GM12878 (cell line): ENCODE measurements at places on chromosomes 12 and 14. TPM values are rescaled to one million over a fixed set of nuclear protein-coding genes. Genes with fewer than 3 reads are reported as not detected.

DNA sequence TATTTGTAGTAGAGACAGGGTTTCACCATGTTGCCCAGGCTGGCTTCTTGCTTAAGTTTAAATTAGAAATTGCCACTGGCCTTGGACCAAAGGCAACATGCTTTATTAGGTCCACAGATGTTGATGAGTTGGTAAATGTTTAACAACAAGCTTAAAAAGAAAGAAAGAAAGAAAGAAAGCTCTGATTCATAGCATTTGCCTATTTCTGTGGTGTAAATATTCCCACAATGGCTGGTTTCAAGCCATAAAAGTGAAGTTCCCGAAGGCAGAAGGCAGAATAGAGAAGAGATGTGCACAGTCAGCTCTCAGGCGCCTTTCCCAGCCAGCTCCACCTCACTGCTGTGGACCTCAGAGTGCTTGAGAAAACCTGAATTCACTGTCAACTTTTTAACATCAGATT is 26.4 kb downstream of the KCNK13 start:
- no peak for DNase-seq

DNA sequence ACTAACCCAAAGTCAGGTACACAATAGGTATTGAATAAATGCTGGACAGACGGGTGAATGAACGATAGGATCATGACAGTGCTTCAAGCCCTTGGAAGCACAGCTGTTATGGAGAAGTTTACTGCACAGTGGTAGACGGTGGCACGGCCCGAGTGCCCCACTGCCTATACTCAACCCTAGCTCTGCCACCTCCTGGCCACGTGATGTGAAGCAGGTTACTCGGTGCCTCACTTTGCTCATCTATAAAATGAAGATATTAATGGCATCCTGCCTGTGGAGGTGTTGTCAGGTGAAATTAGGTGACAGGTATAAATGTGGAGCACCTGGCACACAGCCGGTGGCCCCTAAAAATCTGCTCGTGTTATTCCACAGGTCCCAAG is 5.8 kb downstream of the ASB2 start:
- DNase-seq = no peak

GRCh38 chr14:104428333-104428851 is 151.2 kb upstream of the C14orf180 start:
- no peak for DNase-seq

DNA sequence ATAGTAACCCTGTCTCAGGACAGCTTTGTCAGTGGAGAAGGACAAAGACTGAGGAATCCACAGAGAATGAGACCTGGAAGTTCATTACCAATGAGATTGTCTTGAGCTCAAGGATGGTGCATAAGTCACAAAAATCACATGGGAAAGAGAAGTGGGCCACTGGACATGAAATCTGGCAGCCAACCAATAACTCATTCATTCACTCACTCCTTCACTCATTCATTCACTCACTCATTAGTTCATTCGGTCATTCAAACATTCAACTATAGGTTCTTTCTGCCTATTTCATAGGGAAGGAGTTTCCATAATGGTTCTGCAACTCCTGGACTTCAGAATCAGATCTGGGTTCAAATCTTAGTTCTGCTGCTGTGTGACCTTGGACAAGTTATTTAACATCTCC is 18.2 kb upstream of the WSCD2 start:
- DNase-seq = no peak

DNA sequence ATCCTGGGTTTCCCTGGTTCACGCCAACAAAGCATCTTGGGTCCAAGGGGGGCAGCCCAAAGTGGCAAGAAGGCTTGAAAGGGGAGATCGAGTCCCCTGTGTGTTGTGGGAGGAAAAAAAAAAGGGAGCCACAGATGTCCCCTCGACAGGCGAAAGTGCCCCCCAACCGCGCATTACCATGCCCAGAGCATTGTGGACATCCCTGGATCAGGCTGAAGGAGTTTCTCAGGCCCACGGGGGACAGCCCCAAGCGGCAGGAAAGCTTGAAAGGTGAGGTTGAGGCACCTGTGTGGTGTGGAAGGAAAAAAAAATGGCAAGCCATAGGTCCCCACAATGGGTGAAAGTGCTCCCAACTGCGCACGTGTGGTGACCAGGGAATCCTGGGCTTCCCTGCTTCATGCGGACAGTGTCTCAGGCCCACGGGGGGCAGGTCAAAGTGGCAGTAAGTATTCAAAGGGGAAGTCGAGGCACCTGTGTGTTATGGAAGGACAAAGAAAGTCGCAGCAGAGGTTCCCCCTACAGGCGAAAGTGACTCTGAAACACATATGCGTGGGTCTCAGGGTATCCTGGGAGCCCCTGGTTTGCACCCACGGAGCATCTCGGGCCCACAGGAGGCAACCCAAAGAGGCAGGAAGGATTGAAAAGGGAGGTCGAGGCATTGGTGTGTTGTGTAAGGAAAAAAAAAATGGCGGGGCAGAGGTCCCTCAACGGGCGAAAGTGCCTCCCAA is 580.1 kb downstream of the ALG10 start:
- no peak for DNase-seq

- no peak for DNase-seq
Observed at GRCh38 chr12:50786498-50787231, 22.8 kb downstream of the ATF1 start.

The NPFF gene
- polyA plus RNA-seq = not detected in 2 replicates

The LBHD2 gene
- polyA plus RNA-seq = not detected in 2 replicates

The CACNA1C gene
- 0.15 and 0.16 TPM in 2 replicates for polyA plus RNA-seq

GRCh38 chr12:75807494-75807893 is 224.1 kb downstream of the PHLDA1 start:
- DNase-seq = no peak

The IRAK3 gene
- 4.1 and 4.2 TPM in 2 replicates for polyA plus RNA-seq

- DNase-seq = no peak
Observed at GRCh38 chr12:64522316-64522715, 70.4 kb downstream of the TBK1 start.

The NANOG gene
- polyA plus RNA-seq = not detected in 2 replicates

The ACVR1B gene
- polyA plus RNA-seq = not detected in 2 replicates

GRCh38 chr12:124902916-124903315 is 11.5 kb downstream of the UBC start:
- DNase-seq = no peak

The C1R gene
- 0.56 and 0.86 TPM in 2 replicates for polyA plus RNA-seq

The LRFN5 gene
- polyA plus RNA-seq = not detected in 2 replicates

GRCh38 chr14:22994762-22995275 is 12.5 kb upstream of the AJUBA start:
- DNase-seq = no peak

GRCh38 chr12:128531170-128531569 is 264.2 kb downstream of the TMEM132C start:
- DNase-seq = peak; percentile 3

The RNF212B gene
- polyA plus RNA-seq = not detected in 2 replicates

- DNase-seq = no peak
Observed at GRCh38 chr14:65949711-65950516, 536.3 kb upstream of the CCDC196 start.

GRCh38 chr12:126362493-126362892 is 1297.3 kb downstream of the AACS start:
- no peak for DNase-seq

GRCh38 chr14:58071341-58071740 is 80.7 kb downstream of the ARMH4 start:
- DNase-seq = no peak

- no peak for DNase-seq
Observed at GRCh38 chr14:35515916-35516315, 18.0 kb upstream of the INSM2 start.

GRCh38 chr14:52860910-52861309 is 69.5 kb upstream of the GNPNAT1 start:
- no peak for DNase-seq

GRCh38 chr12:126727218-126728075 is 1539.5 kb upstream of the TMEM132C start:
- DNase-seq = no peak

The CRIP1 gene
- 203 and 207 TPM in 2 replicates for polyA plus RNA-seq

The TOX4 gene
- 57.8 and 61.8 TPM in 2 replicates for polyA plus RNA-seq

GRCh38 chr12:89948271-89949175 is 239.9 kb upstream of the ATP2B1 start:
- DNase-seq = no peak

The TC2N gene
- 0.11 and 0.31 TPM in 2 replicates for polyA plus RNA-seq

The RTL1 gene
- not detected in 2 replicates for polyA plus RNA-seq

- DNase-seq = no peak
Observed at GRCh38 chr14:103393676-103394626, 8.7 kb downstream of the MARK3 start.

DNA sequence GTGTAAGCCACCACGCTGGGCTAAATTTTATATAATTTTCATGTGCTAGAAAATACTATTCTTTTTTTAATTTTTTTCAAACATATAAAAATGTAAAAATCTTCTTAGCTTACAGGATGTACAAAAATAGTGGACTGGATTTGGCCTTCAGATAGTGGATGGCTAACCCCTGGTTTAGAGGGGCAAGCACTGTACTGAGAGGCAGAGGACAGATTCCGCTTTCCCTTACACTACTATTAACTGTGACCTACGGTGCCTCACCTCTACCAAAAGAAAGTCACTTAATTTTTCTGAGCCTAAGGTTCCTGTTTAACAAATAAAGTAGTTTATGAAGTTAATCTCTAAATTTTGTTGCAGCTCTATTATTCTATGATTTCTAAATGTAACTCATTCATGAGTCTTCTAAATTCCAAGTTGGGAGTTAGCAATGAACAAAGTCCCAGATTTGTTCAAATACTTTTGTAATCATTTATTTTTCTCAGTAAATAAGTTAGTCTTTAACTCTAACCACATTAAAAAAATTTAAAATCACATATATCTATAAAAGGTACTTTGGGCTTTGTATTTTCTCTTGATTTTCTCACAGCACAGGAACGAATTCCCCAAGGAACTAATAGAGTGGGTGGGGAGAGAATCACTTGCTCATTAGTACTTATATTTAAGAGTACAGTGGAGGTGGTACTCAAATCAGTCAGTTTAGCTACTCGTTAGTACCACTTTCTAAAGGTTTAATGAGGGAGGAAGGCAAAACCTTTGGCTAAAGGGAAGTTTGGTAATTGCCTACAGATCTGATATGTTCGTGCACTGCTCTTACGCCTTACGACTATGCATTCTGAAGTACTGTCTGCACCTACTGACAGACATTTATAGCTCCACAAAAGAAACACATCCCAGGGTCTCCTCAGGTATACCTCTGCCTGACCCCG is 33.7 kb downstream of the SLC15A5 start:
- DNase-seq = no peak

The AQP6 gene
- 0.06 TPM in 1 of 2 replicates, not detected in the other for polyA plus RNA-seq

DNA sequence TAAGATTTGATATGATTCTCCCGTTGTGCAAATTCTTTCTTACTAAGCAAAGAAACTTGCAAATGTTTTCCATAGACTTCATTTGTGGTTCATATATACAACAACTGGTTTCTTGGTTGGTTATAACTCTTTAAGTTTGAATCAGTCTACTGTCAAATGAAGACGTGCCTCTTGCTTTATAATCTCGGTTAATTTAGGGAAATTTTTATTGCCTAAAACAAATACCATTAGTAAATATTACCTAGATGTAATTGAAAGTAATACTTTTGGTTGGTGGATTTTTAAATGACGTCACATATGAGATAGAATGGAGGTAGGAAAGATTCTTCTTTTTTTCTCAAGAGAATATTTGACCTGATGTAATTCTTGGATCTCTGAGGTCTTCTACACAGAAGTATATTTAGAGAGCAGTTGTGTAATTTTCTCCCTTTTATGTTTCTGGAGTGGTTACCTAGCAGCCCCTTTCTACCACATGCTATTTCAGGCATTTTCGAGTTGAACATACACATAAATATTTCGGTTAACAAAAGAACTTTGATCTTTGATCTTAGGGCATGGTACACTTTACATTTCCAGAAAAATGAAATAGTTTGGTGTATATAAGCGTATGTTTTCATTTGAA is 1.7 kb downstream of the ATF7IP start:
- DNase-seq = peak; percentile 71

GRCh38 chr12:132270969-132271754 is 58.2 kb downstream of the GALNT9 start:
- DNase-seq = no peak

- DNase-seq = peak; percentile 39
Observed at GRCh38 chr12:124861492-124861891, 2.2 kb downstream of the SCARB1 start.

GRCh38 chr12:57090490-57090889 is 1.6 kb downstream of the NAB2 start:
- DNase-seq = no peak

DNA sequence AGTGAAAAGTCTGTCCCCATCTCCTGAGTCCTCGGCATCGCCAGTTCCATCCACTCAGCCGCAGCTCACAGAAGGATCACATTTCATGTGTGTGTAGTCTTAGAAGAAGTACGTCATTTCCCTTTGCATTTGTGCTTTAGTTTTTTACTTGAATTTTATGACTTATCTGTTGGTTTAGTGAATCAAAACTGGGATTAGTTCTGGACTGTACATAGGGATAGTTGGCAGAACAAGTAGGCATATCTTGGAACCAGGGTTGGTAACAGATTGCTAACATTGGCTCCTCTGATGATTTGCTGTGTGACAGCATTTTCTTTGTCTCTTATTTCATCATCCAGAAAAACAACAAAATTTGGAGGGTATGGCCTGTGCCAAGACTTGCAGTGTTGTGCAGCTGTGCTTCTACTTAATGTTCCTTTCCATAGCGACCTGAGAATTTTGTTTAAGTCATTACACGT is 69.6 kb upstream of the AEBP2 start:
- no peak for DNase-seq

The KMT2D gene
- 4.6 and 10.1 TPM in 2 replicates for polyA plus RNA-seq

The ATL1 gene
- 0.84 and 1.2 TPM in 2 replicates for polyA plus RNA-seq

- no peak for DNase-seq
Observed at GRCh38 chr14:99968191-99968920, 96.9 kb upstream of the EVL start.

The RBP5 gene
- polyA plus RNA-seq = 0.78 and 1.1 TPM in 2 replicates

- peak; percentile 88 for DNase-seq
Observed at GRCh38 chr12:68451261-68452077, 119.3 kb upstream of the MDM1 start.

The ANO4 gene
- not detected in 2 replicates for polyA plus RNA-seq

DNA sequence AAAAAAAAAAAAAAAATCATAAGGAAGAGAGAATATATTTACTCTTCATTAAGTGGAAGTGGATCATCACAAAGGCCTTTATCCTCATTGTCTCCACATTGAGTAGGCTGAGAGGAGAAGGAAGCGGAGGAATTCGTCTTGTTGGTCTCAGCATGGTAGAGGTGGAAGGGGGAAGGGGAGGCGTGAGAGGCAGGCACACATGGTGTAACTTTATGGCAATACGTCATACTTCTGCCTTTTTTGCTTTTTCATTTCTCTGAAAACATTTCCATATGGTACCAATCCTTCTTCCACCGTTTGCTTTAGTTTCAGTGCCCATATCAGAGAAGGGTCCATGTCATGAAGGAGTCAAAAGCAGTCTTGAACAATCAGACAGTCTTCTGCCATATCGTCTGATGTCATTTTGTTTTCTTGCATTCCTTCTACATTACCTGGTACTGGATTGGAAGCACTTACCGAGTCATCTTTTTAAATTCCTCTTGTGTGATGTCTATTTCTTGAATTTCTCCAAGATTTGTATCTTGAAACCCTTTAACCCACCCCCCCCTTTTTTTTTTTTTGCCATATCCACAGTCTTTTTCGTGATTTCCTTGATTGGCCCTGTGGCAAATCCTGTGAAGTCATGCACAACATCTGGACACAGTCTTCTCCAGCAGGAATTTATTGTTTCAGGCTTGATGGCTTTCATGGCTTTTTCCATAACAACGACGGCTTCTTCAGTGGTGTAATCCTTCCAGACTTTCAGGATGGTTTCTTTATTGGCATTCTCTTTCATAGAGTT is 8.9 kb downstream of the FUT8 start:
- no peak for DNase-seq
